ENCODE measurements at places on chromosomes 2 and 18.
A peak's percentile ranks its signal among the peaks of the same experiment; 100 is the strongest.

- DNase-seq = no peak
These were observed 73.3 kb downstream of the PIK3C3 start for GRCh38 chr18:42028247-42028832.

- DNase-seq = no peak
These were observed 287.7 kb upstream of the NXPH2 start for GRCh38 chr2:139067874-139068273.

GRCh38 chr18:26956863-26957262 lies 91.4 kb upstream of the AQP4 start:
- DNase-seq = no peak

- no peak for DNase-seq
These were observed 20.5 kb downstream of the GAREM1 start for GRCh38 chr18:32450026-32450691.

DNA sequence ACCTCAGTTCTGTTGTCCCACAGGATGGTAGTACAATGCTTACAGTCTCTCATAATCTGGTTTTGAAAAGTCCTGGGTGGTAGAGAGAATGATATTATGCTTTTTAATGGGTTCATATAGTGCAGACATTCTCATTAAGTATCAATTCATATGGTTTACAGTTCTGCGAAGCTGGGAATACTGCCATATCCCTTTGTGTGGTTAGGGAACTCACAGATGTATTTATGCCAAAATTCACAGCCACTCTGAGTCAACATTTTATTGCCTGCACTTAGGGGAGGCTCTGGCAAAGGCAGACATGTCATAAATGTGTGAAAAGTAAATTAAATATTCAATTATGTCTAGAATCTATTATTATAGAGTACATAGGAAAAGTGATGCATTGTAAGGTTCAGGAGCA lies 808.2 kb downstream of the SUCLG1 start:
- no peak for DNase-seq

- no peak for DNase-seq
These were observed 16.8 kb downstream of the PPP1CB start for GRCh38 chr2:28768422-28768821.

- DNase-seq = no peak
These were observed 55.1 kb downstream of the LIMS1 start for GRCh38 chr2:108589372-108589771.

DNA sequence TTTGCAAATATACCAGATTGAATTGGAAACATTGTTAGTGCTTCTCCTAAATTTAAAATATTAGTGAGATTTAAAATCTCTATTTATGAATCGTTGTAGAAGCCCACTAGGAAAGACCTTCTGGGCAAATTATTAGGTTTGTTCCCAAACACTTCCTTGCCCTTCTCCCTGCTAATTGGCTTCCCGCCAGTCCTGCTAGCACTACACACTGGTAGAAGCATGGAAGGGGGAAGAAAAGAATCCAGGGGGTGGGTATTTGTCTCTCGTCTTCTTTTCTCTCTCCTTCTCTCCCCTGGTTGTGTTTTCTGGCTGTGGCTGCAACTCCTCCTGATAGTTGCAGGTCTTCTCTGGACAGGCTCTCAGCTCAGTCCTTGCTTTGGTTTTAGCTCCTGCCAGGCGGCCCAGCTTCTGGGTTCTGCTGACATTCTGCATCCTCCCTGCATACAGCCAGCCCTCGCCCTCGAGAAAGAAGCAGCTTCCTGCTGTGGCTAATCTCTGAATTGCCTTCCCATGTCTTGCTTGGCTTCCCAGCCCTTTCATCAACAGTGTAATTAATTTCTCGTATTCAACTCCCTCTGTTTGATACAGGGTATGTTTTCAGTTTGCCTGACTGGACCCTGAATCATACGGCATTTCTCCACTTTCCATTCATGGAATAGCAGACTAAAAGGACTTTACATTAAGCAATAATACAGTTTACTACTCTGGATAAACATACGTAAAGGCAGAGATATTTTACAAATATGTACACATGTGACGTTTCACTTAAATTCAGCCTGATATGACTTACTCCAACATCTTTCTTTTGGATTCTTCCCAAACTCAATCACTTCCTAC lies 6.9 kb upstream of the PARD3B start:
- DNase-seq = peak; percentile 80

- DNase-seq = no peak
These were observed 31.5 kb downstream of the TRABD2A start for GRCh38 chr2:84849271-84849952.

DNA sequence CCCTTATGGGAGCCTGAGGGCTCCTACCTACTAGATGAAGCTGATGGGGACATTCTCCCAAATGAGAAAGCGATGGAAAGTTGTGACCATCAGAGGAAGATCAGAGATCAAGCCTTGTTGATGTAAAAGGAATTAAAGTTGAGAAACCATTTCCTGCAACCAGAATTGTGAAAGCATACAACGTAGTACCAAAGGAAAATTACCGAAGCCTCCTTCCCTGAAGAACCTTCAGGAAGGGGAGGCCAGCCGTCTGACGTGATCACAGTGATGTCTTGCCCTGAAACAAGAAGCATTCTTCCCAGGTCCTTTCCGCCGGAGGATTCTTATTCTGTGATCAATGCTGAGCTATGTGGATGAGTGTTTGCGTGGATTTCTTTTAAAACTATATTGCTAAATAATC lies 211.6 kb upstream of the TNP1 start:
- no peak for DNase-seq

Measured in DMS79 treated with DMSO at 0.1 percent for 48 hours (cell line).